ENCODE measurements at places on chromosomes 1 and 21. TPM values are rescaled to one million over a fixed set of nuclear protein-coding genes. Genes with fewer than 3 reads are reported as not detected.

Gene LY9
- polyA plus RNA-seq: 0.13 TPM

Gene KRTAP19-1
- polyA plus RNA-seq: not detected

Gene EPHA2
- 15.4 TPM for polyA plus RNA-seq

DNA sequence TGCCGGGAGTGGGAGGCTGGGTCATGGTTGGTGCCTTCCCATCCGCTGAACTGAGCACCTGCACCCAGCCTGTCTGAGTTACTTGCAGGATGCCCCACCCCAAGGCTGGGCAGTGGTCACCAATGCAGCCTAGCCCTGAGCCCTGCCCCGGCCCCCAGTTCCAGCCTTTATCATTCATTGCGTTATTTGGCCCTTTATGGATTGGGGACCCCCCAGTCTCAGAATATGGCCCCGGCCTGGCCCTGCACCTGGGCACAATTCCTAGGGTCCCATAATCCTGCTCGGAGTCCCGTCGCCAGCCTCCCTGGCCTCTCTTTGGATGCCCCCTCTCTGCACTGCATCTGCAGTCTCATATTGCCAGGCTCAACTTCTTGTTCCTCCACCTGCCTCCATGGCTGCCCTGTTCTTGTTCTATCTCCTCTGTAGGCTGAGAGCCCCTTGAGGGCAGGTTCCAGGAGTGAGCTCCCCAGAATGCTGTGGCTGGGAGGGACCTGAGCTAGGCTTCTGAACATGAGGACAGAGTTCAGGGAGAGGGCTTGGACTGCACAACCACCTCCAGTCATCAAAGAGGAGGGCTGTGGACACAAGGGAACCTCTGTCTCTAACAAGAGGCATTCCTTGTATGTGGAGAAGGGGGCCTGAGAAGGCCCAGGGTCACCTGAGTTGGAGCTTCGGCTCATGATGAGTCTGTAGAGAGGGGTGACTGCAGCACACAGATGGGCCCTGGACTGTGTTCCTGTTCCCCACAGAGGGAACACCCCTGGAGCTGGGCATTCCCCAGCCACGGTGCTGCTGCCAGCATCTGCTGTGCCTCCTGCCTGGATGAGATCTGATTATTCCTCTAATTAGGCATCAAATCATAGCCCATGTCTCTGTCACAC is 1.1 kb upstream of the KNCN start:
- DNase-seq: no peak

GRCh38 chr1:219149953-219150352 is 23.7 kb upstream of the LYPLAL1 start:
- DNase-seq: no peak

- DNase-seq: no peak
These were observed 47.0 kb upstream of the SDC3 start for GRCh38 chr1:30955448-30956015.

DNA sequence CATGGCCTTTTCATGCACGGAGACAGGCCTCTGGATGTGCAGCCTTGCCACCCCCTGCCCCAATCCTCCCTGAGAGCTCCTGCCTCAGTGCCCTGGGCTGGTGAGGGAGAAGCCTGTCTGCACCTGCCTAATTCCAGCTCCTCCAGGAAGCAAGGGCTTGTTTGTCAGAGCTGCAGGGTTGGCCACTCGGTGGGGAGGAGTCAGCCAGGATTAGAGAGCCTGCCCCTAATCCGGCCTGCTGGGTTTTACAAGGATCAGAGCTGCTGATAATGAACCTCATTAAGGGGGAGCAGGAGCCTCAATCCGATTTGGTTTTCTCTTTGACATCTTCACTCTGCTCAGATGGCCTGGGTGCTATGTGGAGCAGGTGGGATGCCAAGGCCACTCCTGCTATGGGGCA is 31.9 kb upstream of the LHX4 start:
- no peak for DNase-seq

GRCh38 chr1:91217911-91218310 is 186.7 kb downstream of the HFM1 start:
- DNase-seq: no peak

DNA sequence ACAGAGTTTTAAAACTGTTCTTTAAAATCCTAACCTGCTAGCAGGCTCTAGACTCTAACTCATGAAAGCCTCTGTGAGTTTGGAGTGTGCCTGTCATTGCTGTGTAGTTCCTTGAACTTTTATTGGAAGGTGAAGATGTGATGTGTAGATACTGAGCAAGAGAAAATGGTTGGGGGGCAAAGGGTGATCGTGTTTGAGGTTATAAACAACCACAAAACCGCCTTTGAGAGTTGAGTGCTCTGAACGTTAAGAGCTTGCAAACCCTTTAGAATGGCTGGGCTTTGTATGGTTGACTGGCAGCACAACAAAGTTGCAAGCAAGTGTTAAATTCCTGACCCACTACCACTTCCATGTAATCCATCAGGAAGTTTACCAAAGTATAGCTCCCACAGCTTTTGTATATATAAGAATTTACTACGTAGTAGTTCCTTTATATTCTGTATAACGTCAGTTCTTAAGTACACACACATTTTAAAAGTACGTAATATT is 19.6 kb downstream of the BACE2 start:
- no peak for DNase-seq

DNA sequence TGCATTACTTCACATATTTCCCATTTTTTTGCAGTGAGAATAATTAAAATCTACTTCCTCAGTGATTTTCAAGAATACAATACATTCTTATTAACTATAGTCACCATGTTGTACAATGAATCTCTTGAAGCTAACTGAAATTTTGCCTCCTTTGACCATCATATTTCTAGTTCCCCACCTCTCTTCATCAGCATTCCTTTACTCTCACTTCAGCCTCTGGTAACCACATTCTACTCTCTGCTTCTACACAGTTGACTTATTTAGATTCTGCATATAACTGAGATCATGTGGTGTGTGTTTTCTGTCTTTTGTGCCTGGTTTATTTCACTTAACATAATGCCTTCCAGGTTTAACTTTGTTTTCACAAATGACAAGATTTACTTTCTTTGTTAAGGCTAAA is 304.4 kb upstream of the LYPLAL1 start:
- no peak for DNase-seq

DNA sequence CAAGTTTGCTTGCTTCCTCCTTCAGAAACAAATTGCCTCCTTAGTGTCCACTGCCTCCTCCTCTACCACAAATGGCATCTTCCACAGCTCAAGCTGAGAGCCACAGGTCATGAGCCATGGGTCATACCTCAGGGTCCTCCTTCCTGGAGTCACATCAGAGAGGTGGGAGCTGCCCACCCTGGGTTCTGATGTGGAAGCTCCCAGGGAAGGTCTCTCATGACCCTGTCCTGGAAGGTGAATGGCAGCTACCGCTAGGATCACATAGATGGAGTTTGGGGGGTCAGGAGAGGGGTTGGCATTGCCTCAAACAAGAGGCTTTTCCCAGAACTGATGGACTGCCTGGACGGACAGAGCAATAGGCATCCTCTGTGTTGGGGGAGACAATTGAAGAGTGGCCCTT is 321.4 kb downstream of the MATN1 start:
- DNase-seq: no peak

DNA sequence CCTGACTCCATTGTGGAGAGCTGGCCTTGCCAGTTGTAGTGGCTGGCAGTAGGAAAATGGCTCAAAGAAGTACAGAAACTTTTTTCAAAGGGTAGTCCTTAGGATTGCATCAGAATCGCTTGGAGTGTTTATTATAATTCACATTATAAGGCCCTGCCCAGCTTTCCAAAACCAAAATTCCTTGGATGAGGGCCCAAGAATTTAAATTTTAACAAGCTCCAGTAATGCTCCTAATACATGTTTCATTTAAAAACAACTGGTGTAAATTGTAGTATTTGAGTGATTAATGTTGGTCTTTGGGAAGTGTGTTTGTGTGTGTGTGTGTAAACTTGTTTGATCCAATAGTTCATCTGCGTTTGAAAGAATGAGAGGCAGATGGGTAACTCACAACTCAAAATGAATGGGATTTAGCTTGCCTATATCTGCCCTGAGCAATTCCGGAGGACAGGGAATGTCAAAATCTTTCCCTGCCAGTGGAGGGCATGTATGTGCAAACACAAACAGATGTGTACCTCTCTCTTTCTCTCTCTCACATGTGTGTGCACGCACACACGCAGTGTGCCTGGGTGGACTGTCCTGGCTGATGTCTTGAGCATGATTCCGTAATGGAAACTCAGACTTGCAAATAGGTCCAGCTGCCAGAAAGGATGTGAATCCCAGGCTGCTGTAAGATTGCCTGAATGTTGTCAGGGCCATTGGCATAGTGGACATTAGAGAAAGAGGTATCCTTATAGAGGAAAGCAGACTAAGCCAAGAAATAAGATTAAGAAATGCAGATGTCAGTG is 293.1 kb downstream of the LMX1A start:
- no peak for DNase-seq

All from renal cortex interstitium (tissue), 15 donors.